ENCODE measurements at places on chromosomes 6 and 20.
A peak's percentile ranks its signal among the peaks of the same experiment; 100 is the strongest.

DNA sequence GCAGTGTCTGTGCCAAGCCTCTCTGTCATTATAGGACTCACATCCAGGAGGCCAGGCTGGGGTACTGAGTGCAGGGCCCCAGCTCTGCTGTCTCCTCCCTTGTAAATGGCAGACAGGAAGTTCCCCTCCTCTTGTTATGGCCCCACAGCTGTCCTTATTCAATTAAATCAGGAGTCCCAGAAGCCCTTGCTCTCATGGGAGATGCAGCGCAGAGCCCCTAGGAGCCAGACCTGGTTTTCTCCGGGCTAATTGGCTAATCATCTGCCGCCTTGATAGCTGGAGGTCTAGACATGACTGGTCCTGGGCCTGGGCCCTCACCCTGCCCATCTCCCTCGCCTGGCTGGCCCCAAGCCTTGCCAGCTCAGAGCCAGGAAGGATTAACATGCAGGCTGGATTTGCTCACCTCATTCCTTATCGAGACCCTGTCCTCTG is 172.0 kb downstream of the VEGFA start:
- DNase-seq, result no peak

- no peak for DNase-seq
Measured at GRCh38 chr6:16803294-16804200, 42.3 kb upstream of the ATXN1 start.

GRCh38 chr6:168699631-168700295 is 258.8 kb downstream of the SMOC2 start:
- DNase-seq, result no peak

DNA sequence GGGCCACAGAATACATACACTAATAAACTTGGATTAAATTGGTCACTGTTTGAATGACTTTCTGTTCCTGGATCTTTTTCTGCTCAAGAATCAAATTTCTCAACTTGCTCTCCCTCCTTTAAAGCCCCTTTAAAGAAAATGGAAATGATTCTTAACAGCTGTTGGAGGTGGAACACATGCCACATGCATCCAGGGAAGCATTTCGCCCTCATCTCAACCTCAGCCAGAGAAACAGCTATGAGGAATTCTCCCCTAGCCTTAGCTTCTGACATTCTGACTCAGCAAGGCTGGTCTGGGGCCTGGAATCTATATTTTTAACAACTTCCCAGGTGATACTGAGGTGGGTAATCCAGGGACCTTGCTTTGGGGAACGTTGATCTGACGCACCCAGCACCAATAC is 263.4 kb upstream of the ECI2 start:
- no peak for DNase-seq

DNA sequence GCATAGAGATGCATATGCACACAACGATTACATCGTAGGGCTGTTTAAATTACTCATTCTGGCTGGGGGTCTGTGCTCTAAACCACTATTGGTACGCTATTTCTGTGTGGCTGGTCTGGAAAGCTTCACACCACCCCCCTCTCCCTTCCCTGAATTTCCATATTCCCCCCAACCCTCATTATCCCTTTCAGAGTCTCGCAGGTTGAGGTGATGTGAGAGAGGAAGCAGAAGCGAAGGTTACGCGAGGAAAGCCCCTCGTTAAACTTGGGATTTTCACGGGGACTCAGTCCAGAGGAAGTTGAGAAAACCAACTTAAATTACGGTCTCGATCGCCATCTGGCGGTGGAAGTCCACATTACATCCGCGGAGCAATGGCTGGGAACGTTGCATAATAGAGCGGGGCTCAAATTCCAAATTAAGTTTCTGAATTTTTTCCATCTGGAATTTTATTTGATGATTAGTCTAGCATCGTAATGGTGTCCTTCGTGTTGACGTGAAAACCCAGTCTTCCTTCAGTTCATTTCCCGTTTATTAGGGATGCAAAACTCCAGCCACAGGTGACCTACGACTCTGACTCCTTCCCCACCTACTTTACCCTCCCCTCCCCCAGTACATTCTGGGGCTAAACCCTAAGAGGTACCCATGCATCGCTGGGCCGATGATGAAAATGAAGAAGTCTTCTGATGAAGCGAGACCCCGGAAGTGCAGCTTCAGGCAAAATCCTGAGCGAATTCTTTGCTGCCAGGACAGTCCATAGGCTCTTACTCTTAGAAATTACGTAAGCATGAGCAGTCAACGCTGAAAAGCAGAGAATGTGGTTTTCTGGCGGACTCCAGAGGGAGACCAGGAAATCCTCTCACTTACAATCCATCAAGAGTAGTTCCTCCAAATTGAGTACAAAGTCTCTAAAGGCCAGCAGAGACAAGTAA is 19.7 kb downstream of the HLA-DOB start:
- DNase-seq, result peak; percentile 85

GRCh38 chr6:137794516-137795201 is 72.4 kb upstream of the TNFAIP3 start:
- no peak for DNase-seq

DNA sequence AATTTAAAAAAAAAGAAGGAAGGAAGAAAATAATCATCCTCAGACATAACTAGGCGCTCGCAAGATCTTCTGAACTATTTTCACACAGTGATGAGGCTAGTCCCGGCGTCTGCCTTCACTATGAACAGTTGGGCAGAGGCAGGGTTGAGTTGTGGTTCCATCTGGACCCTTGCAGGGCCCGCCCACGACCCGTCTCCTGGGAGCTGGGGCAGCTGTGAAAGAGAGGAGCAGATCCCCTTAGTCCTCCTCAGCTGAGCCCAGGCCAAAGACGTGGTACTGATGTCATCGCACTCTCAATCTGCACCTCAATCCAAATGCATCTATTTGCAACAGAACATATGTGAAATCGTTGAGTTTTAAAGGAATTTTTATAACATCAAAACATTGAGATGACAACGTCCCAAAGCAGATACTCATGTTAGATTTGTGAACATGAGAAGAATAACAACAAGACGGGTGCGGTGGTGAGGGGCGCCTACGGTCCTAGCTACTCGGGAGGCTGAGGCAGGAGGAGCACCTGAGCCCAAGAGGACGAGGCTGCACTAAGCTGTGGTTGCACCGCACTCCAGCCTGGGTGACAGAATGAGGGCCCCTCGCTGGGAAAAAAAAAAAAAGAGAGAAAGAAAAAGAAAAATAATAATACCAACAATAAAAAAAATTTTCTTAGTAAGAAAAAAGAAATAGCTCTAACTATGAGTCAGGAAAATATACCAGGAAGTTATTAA is 15.3 kb downstream of the TCFL5 start:
- no peak for DNase-seq
